ENCODE measurements at places on chromosomes 6 and 20.

DNA sequence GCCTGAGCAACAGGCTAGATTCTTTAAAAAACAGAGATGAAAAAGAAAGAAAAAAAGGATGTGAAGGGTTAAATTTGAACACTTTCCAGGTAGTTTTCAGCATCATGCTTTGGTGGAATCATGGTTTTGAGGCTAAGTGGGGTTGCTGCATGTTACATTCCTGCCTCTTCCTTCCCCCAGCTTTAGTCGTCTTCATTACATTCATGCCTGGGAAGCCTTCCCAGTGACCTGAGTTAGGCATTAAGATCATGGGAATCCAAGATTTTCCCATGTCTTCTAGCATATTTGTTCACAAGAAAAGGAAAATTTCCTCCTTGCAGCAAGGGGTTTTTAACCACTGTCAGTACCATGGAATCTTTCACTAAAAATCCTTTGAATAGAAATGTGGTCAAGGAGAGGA lies 12.0 kb downstream of the TPX2 start:
- no peak for DNase-seq

DNA sequence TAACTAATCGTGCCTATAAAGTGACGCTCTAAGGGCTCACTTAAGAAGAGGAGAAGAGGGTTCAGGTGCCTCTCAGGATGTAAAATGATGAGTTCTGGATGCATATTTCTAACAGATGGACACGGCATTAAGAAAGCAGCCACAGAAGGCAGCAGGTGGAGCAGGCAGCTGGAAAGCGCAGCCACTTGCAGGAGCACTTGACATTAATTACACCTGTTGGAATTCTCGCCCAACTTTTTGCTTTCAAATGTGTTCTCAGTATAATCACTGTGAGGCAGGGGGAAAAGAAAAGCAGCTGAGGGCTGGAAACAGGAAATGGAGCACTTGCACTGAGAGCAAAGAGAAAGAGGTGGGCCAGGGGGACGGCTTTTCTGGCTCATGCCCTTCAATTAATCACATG lies 164.2 kb downstream of the NKAIN2 start:
- DNase-seq: no peak

GRCh38 chr6:154542747-154543146 lies 32.3 kb upstream of the CNKSR3 start:
- DNase-seq: no peak

- DNase-seq: no peak
These were observed 29.3 kb upstream of the SSTR4 start for GRCh38 chr20:23005776-23006175.

DNA sequence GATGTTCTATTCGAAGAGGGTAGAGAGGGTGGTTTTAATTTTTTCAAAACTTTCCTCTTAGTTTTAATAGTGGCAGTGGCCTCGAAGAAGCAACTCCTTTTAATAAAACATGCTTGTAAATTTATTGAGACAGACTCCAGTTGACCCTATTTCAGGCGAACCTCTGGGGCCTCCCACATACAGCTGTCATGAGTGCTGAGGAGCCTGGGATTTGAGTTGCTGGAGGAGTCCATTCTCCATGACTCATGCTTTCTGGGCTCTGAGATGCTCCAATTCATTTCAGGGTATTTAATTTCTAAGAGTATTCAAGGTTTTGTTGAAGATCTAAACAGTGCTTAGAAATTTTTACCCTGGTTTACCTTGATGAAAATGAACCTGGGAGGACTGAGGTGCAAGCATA lies 580.4 kb downstream of the CBLN4 start:
- no peak for DNase-seq

DNA sequence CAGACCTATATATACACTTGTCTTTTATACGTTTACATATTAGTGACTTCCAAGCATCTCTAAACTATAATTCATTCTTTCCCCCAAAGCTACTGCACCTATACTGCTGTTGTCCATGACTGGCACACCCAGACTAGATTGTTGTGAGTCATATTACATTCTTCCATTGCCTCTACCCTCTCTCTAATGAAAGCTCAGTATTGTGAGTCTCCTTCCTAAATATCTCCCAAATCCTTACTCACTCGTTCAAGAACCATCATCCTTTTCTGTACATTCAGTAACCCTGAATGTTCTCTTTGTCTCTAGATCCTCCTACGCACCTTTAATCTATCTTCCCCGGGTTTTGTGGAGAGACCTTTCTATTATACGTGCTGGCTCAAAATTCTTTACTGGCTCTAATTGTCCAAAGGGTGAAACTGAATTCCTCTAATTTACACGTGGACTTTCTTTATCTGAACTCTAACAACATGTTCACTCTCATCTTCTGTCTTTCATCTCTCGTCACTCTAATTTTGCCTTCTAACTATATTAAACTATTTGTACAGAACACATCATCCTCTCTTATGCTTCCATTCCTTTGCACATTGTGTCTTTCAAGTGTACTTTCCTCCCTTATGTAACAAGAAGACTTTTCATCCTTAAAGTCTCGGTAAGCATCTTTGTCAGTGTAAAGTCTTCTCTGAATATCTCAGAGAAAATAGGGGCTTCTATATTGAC lies 109.3 kb downstream of the IBTK start:
- no peak for DNase-seq

DNA sequence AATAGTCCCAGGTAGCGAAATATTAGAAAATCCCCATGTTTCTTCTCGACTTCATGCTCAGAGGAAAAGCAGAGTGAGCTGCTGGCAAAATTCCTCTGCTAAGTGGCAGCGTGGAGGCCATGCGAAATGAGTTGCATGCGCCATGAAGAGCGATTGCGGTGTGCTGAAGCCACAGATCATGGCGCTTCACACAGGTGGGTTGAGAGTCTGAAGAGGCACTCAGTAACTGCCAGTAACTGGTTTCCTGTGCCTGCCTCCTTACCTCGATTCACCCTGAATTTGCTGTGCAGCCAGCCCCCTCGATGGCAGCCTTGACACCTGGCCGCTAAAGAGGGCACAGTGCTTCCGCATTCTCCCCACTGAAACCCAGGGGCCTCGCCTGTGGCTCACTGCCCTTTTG lies 301.5 kb downstream of the NRN1 start:
- DNase-seq: no peak

GRCh38 chr6:110255211-110255750 lies 75.1 kb downstream of the CDC40 start:
- DNase-seq: no peak

- DNase-seq: no peak
These were observed 2.1 kb downstream of the DEF6 start for GRCh38 chr6:35299674-35300073.

DNA sequence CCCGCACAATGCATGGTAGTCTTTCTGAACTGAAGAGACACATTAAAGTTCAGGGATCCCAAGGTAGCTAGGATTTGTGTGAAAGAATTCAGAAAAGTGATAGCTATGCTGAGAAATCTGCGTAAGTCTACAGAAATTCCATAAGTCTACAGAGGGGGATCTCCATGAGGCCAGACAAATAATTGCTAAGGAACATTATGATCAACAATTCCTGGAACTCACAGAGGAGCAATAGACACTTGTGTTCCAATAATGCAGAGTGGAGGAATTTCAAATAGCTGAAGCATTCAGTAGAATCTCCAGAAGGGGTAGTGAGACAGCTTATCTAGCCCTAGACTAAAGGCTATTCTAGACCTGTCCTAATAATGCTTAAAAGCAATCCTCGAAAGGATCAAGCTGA lies 315.7 kb upstream of the ECI2 start:
- no peak for DNase-seq

- DNase-seq: no peak
These were observed 237.8 kb upstream of the THEMIS start for GRCh38 chr6:128138694-128139093.

Data from hematopoietic multipotent progenitor cell treated with erythropoietin and hydrocortisone succinate and interleukin-3 and kit ligand, for 17 days (in vitro differentiated cells).